GF-D8 (cell line): ENCODE measurements at places on chromosomes 5 and 9.

- no peak for DNase-seq
Observed at GRCh38 chr5:40798801-40799210, 632 bp upstream of the PRKAA1 start.

DNA sequence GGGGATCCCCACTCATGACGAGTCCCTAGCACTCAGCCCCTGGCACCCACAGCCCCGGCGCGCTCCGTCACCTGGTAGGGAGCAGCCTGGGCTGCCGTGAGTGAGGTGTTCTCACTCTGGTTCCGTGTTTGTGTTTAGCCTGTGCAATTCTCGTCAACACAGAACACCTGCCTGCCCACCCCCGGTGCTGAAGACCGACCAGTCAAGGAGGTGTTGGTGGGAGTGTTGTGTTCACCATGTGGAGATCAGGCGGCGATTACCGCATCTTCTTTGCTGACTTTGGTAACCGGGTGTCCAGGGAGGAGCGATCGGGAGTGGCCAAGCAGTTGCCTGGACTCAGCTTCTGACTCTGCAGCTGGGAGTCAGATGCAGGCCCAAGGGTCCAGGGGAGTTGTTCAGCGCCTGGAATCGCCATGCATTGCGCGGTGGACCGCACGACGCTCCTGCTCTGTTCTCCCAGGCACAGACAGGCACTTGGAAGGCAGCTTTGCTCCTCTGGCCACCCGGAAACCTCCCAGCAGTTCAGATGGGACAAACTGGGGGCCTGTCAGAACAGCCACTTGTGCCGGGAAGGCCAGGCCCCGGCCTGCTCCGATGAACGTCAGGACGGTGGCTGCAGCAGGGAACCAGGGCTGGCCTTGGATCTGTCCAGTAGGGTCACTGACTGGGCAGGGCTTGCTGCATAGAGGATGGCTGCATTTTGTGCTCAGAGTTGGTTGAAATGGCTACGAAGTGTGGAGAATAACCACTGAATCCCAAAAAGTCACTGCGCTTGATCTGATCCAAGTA, 28.2 kb downstream of the EXOC3 start:
- no peak for DNase-seq

- no peak for DNase-seq
Observed at GRCh38 chr5:31823472-31823871, 184.5 kb downstream of the PDZD2 start.

- no peak for DNase-seq
Observed at GRCh38 chr5:44189255-44189654, 200.0 kb downstream of the FGF10 start.

DNA sequence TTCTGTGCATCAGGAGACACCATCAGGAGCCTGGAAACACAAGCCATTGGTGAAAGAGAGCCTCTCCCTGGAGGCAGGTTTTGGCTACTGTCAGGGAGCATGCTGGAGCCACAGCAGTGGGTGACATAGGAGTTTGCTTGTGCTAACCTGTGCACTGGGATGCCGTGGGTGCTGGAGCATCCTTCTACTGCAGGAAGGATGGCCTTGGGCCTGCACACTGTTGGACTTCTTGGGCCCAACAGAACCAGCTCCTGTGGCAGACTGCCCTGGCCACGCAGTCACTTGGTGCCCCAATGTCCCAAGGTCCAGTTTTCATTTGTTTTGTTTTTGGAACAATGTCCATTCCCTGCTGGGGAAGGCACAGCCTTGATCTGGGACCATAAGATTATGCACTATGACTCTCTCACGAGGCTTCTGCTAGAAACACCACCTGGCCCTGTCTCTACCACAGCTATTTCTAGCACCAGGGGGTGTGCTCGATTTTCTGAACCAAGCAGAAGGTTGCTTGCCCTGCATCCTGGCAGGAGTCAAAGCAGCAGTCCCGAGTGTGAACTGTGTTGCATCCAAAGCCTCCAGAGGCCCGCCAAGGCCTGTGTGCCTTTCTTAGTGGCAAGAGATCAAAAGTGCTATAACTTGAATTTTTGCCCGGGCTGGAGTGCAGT, 5.5 kb upstream of the LTC4S start:
- no peak for DNase-seq

DNA sequence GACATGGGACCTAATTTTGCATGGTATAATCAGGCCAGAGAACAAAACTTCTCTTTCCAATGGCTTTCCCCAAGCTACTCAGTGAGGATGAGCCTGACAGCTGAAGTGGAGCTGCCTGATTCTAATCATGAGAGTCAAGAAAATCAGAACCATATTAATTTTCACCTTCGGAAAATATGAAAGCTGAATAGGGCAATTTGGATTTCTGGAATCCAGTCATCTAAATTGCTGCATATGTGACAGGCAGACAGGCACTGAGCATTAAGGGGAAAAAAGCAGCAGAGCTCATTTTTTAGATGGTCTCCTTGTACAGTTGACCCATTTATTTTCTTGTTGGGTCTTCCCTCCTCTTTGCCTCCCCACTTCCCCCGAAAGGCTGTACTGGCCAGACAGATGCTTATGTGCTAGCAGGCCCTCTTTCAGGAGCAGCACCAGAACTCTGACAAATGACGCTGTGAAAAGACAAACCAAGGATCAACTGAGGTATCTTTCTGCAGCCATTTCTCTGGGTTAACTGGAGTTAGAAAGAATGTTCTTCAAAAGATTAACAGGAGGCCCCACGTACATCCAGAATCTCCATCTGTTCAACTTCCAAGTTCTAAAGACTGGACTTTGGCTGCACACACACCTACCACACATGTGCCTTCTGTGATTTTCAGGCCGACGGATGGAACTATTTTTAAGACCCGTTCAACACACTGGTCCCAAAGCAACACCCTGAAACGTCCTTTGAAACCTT, 175.2 kb downstream of the DCP2 start:
- DNase-seq: no peak

- no peak for DNase-seq
Observed at GRCh38 chr5:124883681-124884080, 137.2 kb upstream of the ZNF608 start.

GRCh38 chr9:36151316-36152210, 15.0 kb downstream of the GLIPR2 start:
- DNase-seq: peak; percentile 88

DNA sequence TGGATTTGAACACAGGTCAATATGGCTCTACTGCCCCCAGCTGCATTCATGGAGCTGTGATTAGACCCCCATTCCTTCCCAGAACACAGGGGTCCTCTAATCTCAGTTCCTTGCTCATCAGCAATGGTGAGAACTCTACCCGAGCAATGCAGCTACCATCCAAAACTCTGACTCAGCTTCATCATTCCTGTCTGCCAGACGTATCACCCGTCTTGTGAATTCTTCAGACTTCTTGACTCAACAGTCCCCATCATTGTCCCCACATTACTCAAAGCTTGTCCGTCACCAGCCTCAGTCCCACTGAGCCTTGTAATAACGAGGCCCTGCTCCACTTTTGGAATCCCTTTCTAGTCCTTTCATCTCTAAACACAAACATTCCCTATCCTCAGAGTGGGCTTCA, 36.3 kb upstream of the STX17 start:
- DNase-seq: no peak

DNA sequence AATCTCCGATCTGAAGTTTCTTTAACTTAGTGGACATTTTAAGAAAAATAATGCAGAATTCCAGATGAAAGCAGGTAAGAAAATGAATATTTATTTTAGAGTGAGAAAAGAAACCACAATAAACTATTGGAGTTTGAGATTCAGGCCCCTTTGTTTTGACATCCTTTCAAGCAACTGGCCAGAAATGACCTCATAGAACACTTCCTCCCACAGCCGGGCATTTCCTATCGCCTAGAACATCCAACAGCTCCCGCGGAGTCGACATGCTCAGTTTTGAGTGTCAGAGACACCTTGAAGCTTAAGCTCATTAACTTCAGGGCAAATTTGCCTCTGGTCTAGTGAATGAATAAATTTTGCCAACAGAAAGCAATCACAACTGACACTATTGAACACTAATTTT, 369.2 kb downstream of the TLE4 start:
- no peak for DNase-seq

DNA sequence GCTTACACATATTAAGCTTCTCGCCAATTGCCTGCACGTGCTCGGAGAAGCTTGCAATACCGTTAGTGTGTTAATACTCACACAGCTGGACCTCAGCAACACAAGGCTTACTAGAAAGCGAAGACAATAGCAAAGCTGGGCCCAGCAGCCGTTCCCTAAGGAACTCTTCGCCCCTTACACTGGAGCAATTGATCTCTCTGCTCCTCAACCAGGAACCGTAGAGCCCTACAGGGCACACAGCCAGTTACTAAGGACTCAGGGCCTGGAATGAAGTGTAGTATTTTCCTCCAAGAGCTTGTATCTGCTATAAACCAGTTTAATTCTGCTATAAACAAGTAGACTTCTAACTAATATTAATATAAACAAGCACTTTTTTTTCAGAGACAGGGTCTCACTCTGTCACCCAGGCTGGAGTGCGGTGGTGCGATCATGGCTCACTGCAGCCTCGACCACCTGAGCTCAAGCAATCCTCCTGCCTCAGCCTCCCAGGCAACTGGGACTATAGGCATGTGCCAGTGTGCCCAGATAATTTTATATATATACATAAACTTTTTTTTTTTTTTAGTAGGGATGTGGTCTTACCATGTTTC, 67.0 kb upstream of the SIMC1 start:
- no peak for DNase-seq

- DNase-seq: no peak
Observed at GRCh38 chr5:79689541-79690466, at the start of gene CMYA5. CMYA5 (plus strand) TSS chr5:79689836; CDS start chr5:79689908, 72 bp downstream.

GRCh38 chr5:144191531-144191930, 20.9 kb downstream of the KCTD16 start:
- DNase-seq: no peak

- DNase-seq: no peak
Observed at GRCh38 chr5:96851312-96852062, 24.8 kb upstream of the ERAP2 start.

GRCh38 chr5:172559004-172559932, 81.8 kb upstream of the NEURL1B start:
- no peak for DNase-seq
